Neural crest cell (in vitro differentiated cells): ENCODE measurements at places on chromosomes 11 and 22.

DNA sequence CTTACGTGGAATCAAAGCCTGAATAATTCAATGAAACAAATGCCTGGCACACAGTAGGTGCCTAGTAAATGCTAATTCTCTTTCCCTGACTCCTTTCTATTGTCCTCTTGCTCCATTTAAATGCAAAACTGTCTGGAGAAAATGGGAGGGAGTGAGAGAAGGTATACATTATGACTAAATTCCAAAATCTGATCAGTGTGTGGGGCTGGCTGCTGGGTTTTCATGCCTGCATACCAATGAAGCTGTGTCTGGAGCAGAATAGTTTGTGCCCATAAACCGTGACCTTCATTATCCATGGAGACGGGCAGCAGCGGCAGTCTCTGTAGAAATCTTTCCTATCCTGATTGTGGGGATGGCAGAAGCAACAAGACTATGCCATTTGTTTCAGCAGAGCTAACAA lies 223.4 kb upstream of the ZBED5 start:
- no peak for DNase-seq
- H3K4me3 ChIP-seq, result no peak overlapping the region
- H3K27ac ChIP-seq, result no peak overlapping the region
- H3K27me3 ChIP-seq, result no peaks in the 10 kb centered on the region
- H3K36me3 ChIP-seq, result no peaks in the 10 kb centered on the region

DNA sequence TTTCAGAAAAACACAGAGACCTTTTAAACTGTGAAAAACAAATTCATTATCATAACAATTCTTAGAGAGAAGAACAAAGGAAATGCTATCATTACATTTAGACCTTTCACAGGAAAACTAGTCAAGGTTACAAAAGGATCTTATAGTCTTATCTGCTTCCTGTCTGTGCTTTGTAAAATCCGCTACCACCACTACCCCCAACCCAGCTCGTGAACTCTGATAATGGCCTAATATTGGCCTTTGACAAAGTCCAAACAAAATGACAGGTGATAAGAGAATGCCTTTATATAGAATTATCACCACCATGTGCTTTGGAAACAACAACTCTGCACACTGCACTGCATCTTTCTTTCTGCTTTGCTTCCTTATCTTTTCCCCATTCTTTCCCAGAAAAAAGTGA lies 272.5 kb downstream of the SBF2 start:
- H3K27ac ChIP-seq, result no peak overlapping the region
- H3K4me3 ChIP-seq, result no peak overlapping the region
- peaks cover 15% of the 10 kb centered on the region for H3K4me1 ChIP-seq
- H3K27me3 ChIP-seq, result no peaks in the 10 kb centered on the region

DNA sequence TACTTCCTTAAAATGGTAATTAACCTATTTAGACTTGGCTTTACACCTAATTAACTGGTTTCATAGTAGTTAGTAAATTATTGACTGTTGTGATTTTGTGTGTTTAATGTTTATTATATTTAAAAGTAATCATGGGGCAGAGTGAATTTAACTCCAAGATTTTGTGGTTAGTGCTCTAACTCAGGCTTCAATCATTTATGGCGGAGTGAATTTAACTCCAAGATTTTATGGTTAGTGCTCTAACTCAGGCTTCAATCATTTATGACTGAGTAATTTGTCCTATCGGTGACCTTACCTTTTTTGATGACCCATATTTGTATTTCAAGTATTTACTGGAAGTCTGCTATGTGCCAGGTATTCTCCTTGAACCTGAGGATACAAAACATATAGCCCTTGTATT lies 7.2 kb downstream of the PRRG4 start:
- H3K4me1 ChIP-seq, result no peaks in the 10 kb centered on the region
- H3K4me3 ChIP-seq, result no peak overlapping the region
- no peaks in the 10 kb centered on the region for H3K36me3 ChIP-seq
- peaks cover 57% of the 10 kb centered on the region for H3K27me3 ChIP-seq
- H3K27ac ChIP-seq, result no peak overlapping the region
- DNase-seq, result no peak

- peaks cover 5% of the 10 kb centered on the region for H3K27me3 ChIP-seq
- no peaks in the 10 kb centered on the region for H3K4me1 ChIP-seq
- H3K4me3 ChIP-seq, result no peak overlapping the region
- DNase-seq, result no peak
- no peak overlapping the region for H3K27ac ChIP-seq
These were observed 532.2 kb upstream of the CCDC90B start for GRCh38 chr11:83818349-83818748.
